CD4-positive, alpha-beta T cell treated with Interleukin-12 subunit alpha and Interleukin-12 subunit beta, for 1 hour (primary cell): ENCODE measurements at places on chromosomes 1 and 21.

- DNase-seq = no peak
Observed at GRCh38 chr1:67626090-67626860, 58.7 kb upstream of the GADD45A start.

- DNase-seq = no peak
Observed at GRCh38 chr1:67645495-67646144, 39.4 kb upstream of the GADD45A start.

GRCh38 chr1:236284291-236284721 lies 2.5 kb upstream of the ERO1B start:
- DNase-seq = no peak

DNA sequence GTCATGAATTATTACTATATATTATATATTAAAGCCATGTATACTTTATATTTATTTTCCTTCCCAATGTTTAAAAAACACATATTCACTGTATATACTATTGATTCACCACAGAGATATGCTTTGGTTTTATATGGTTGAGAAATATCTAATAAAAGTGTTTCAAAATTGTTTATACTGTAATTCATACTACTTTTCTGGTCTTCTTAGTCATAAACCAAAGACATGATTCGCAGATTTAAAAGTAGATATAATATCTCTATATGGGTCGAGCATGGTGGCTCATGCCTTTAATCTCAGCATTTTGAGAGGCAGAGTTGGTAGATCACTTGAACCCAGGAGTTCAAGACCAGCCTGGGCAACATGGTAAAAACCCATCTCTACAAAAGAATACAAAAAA lies 738.4 kb downstream of the USP25 start:
- DNase-seq = no peak

GRCh38 chr1:43344267-43344850 lies 6.7 kb downstream of the MPL start:
- DNase-seq = no peak
